NCI-H1930 (cell line): ENCODE measurements at places on chromosomes 2 and 18.

GRCh38 chr2:120430501-120430830 is 84.5 kb downstream of the INHBB start:
- DNase-seq: no peak

DNA sequence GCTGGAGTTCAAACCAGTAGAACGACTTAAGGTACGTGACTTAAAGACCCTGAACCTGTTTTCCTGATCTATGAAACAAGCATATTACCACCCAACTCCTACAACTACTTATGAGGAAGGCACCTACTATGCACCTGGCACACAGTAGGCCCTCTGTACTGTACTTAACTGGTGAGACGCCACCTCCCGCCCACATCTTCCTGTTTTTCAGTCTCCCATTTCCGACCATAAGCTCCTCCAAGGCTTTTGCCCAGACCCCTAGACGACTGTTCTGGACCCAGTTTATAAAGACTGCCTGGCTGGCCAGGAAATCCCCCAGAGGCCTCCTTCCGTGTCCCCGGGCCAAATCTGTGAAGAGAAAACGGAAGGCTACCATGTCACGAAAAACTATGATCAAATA is 1.5 kb downstream of the GALNT14 start:
- no peak for DNase-seq

DNA sequence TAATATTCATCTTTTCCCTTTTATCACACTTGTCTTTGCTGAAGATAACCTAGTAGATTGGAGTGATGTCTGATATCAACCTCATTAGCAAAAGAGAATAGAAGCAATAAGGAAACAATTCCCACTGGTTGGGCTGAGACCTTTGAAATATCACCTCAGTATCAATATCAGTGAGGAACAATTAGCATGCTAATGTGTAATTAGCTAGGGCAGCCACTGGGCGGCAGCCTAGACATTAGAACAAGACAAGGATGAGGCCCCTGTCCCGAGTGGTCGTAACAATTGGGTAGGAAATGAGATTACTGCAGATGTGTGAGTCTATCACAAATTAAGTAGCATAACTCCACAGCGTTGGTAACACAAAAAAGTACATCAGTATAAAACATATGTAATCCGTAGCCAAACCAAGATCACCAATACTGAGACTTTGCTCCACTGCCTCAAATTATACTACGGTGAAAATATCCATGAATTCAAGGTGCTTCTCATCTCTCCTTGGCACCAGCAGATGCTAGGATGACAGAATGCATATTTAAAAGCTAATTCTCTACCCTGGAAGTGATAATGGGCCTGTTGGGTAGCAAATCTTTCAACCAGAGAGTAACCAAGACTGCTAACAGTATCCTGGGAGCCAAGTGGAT is 99.1 kb downstream of the ALPK2 start:
- peak; percentile 45 for DNase-seq

GRCh38 chr2:177501186-177501585 is 108.6 kb downstream of the AGPS start:
- no peak for DNase-seq

- no peak for DNase-seq
Observed at GRCh38 chr2:53018825-53019425, 748.7 kb upstream of the CHAC2 start.

- no peak for DNase-seq
Observed at GRCh38 chr2:101361121-101361520, 26.2 kb downstream of the CREG2 start.

- no peak for DNase-seq
Observed at GRCh38 chr18:56001576-56001975, 413.6 kb upstream of the TCF4 start.

DNA sequence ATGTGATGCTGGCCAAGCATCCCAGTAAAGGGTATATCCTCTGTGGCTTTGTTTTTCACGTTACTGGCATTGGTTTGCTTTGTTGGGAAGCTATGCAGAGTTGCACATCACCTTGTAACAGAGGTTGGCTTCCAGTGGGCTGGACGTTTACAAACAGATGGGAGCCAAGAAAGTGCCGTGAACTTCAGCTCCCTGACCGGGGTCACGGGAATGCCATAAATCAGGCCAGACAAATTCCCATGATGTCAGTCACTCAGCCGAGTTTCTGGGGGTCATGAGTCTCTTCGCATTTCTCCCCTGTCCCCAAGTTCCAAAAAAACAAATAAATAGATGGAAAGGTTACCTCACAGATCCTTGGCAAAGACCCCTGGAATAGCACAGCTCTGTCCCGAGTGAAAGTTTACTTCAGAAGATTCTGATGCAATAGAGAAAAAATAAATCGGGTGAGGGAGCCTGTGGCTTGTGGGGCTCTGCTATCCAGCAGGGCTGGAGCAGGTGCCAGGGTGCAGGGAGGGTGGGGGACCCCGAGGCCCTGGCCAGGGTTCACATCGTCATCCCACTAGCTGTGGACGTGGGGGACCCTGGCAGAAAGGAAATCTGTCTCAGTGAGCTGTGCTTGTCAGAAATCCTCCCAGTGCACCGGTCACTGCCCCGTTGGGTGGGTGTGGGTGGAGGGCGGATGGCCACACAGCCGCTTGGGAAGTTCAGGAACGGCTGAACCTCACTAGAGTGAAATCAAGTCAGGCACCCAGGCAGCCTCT is 27.8 kb downstream of the TWIST2 start:
- DNase-seq: no peak

- no peak for DNase-seq
Observed at GRCh38 chr18:77222464-77222863, 27.2 kb upstream of the GALR1 start.

- no peak for DNase-seq
Observed at GRCh38 chr2:30301551-30301950, 70.2 kb downstream of the LBH start.

DNA sequence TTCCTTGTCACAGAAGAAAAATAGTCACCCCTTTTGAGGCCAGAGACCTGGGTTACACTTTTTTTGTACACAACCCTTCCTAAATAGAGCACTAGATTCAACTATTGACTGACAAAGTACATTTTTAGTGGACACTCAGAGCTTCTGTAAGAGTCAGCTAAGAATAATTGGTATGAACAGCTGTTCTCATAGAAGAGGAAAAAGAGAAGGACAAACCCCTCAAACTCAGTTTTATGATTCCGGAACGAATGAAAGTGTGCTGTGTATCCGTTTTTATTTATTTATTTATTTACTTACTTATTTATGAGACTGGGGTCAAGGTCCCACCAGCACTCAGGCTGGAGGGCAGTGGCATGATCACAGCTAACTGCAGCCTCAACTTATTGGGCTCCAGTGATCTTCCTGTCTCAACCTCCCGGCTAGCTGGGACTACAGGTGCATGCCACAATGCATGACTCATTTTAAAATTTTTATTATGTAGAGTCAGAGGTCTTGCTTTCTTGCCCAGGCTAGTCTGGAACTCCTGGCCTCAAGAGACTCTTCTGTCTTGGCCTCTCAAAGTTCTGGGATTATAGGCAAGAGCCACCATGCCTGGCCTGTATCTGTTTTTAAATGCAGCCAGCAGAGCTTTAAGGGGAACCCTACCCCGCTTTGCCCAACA is 36.0 kb upstream of the FZD5 start:
- DNase-seq: no peak

DNA sequence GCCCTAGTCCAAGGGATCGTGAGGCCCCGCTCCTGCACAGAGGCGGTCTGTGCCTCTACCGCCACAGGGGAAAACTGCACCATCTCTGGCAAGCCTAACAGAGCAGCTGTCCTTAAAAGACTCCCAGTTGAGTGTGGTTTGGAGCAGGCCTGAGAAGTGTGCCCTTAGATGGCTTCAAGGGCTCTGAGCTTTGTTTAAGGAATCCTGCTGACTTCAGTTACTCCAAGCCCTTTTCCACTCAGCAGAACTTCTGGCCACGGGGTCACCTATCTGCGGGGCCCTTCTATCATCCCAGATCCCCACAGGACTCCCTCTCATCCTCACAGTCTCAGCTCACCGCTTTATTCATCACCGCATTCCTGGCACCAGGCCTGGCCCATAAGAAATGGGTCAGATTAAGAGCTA is 131.5 kb downstream of the CCDC74A start:
- DNase-seq: no peak

DNA sequence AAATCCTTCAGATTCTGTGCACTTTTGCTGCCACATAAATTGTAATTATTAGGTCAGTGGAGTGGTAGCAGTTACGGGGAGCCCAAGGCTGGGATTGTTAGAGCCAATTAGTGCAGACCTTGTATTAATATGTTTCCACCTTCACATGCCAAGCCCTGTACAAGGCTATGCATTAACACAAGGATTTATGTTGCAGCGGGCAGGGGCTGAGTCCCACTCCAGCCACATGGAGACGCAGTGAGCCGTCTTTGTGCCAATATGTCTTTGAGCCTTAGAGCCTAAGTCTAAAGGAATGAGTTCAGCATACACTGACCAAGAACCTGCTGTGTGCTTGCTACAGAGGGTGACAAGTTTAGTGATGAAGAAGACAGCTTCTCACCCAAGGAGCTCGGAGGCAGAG is 238.2 kb downstream of the TSN start:
- DNase-seq: no peak

GRCh38 chr18:58766946-58767345 is 95.7 kb downstream of the MALT1 start:
- DNase-seq: no peak

GRCh38 chr2:196955036-196955435 is 28.5 kb upstream of the PGAP1 start:
- peak; percentile 35 for DNase-seq

DNA sequence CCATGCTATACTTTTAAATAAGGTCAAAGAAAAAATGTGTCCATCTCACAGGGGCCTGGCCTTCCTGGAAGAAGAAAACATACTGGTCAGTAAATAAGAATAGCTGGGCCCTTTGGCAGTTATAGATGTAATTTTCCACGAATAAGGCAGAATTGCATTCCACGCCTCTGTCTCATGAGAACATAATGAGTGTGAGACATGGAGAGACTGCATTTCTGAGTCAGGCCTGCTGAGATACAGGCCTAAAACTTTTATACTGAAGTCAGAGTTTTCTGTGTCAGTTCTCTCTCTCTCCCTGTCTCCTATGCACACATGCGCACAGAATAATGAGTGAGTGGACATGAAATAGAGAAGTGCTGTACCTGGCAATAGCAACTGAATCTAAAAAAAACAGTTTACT is 20.4 kb upstream of the IL1R1 start:
- DNase-seq: no peak

GRCh38 chr2:1930376-1930775 is 186.1 kb upstream of the PXDN start:
- no peak for DNase-seq

GRCh38 chr2:231132129-231132528 is 7.3 kb upstream of the HTR2B start:
- no peak for DNase-seq

- no peak for DNase-seq
Observed at GRCh38 chr18:30359521-30359920, 683.0 kb downstream of the DSC3 start.

- DNase-seq: no peak
Observed at GRCh38 chr2:3299703-3300102, 77.9 kb downstream of the EIPR1 start.

GRCh38 chr2:23464156-23464555 is 79.2 kb downstream of the KLHL29 start:
- DNase-seq: no peak

DNA sequence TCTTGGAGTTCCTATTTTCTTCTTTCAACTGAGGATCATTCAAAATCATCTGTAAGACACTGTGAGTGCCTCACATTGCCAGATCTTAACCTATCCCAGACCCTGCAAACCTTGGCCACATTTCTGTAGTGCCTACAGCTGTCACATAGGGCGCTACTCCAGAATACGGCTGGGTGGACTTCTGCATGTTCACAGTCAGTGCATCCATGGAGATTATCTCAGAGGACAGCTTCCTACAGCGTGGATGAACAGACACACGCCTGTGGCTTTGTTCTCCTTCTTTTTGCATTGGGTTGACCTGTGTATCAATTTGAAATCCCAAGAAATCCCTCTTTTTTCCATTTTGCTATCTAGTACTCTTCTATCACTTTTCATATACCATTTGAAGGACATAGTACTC is 1.9 kb upstream of the KLHL29 start:
- no peak for DNase-seq

DNA sequence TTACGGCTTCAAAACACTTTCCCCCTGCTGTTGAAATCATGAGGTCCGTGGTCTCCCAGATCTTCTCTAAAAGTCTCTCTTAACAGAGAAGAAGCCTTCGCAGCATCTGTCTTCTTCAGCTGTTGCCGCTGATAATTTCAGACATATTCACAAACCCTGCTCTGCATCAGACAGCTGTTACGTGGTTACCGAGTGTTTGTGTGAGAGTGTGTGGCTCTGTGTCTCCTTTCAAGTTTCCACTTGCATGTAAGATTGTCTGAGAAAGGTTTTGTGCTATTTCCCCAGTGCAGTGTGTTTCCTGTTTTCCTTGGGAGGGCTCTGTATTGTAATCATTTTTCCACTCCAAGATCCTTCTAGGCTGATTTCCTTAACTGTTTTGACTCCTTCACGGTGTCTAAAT is 32.8 kb downstream of the MAIP1 start:
- no peak for DNase-seq

DNA sequence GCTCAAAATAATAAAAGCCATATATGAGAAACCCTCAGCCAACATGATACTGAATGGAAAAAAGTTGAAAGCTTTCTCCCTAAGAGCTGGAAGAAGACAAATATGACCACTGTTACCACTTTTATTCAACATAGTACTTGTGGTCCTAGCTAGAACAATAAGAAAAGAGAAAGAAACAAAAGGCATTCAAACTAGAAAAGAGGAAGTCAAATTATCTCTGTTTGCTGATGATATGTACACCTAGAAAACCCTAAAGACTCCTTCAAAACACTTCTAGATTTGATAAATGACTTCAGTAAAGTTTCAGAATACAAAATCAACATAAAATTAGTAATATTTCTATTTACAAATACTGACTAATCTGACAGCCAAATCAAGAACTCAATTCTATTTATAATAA is 328.8 kb upstream of the GCFC2 start:
- no peak for DNase-seq

DNA sequence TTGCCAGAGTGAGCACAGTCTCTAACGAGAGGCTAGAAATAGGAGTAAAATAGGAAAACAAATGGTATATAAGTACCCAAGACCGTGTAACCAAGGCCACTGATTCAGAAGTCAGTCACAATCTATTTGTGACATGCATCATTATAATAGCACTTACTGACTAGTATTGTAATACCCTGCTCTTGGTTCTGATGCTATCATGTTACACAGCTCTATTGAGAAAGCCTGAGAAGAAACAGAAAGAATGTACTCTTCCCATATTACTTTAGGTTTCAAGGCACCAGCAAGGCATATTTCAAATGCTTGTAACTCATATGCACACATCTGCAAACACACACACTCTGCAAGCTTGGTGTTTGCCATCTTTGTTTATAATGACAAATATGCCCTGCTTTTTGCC is 746.4 kb downstream of the SLC4A3 start:
- DNase-seq: no peak

DNA sequence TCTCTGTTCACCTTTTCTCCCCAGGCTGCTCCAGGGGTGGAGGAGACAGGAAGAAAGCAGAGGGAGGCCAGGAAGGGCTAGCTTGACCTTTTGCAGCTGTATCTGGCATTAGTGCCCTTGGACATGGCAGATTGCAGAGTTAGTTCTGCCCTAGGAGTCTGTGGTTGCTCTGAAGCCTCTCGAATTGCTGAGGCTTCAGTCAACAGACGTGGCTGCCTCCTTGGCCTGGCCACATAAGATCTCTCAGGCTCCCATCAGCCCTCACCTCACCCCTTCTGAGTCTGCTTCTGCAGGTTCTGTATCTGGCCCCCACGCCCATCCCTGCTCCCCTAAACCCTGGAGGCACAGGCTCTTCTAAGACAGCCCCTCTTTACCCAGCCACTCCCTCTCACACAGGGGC is 18.2 kb upstream of the PLB1 start:
- no peak for DNase-seq
